Stimulated activated CD8-positive, alpha-beta memory T cell treated with anti-CD3 and anti-CD28 coated beads, Interleukin-15, amount 100 ng/mL, for 24 hours (primary cell): ENCODE measurements at places on chromosomes 1 and 21.

DNA sequence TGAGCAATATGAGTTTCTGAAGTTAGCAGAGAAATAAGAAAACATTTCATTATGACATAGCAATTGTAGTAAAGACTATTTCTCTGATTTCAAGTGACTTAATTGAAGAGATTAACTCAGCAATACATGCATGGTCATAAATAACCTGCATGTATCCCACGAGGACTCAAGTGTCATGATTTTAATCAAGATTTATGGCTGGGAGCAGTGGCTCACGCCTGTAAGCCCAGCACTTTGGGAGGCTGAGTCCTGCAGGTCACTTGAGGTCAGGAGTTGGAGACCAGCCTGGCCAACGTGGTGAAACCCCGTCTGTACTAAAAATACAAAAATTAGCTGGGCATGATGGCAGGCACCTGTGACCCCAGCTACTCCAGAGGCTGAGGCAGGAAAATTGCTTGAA is 311.9 kb upstream of the PLD5 start:
- DNase-seq = no peak

- DNase-seq = no peak
Measured at GRCh38 chr1:11046270-11046566, 821 bp downstream of the MASP2 start.

GRCh38 chr1:200837931-200838571 is 34.7 kb upstream of the GPR25 start:
- DNase-seq = no peak

DNA sequence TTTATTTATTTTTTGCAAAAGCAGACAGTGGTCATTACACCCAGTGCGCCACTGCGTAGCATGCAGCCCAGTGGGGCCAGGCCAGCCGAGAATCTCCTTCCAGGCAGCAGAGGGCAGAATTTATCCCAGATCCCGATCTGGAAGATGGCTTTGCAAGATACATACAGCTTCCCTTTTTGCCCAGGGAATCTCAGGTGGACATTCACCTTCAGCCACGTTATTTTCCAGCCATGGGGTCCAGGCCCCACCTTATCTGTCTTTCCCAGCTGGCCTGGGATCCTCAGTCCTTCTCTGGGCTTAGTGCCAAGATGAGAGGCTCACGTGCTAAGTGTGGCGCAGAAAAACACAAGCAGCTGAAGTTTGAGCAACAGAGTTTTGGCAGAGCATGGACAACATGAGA is 123.6 kb downstream of the AJAP1 start:
- DNase-seq = no peak

GRCh38 chr1:182381962-182382819 is 9.4 kb downstream of the GLUL start:
- no peak for DNase-seq

GRCh38 chr21:42158846-42159245 is 60.1 kb upstream of the ABCG1 start:
- no peak for DNase-seq

- DNase-seq = no peak
Measured at GRCh38 chr1:37663426-37664000, 28.8 kb upstream of the CDCA8 start.

GRCh38 chr1:97572561-97572960 is 348.3 kb downstream of the DPYD start:
- no peak for DNase-seq

DNA sequence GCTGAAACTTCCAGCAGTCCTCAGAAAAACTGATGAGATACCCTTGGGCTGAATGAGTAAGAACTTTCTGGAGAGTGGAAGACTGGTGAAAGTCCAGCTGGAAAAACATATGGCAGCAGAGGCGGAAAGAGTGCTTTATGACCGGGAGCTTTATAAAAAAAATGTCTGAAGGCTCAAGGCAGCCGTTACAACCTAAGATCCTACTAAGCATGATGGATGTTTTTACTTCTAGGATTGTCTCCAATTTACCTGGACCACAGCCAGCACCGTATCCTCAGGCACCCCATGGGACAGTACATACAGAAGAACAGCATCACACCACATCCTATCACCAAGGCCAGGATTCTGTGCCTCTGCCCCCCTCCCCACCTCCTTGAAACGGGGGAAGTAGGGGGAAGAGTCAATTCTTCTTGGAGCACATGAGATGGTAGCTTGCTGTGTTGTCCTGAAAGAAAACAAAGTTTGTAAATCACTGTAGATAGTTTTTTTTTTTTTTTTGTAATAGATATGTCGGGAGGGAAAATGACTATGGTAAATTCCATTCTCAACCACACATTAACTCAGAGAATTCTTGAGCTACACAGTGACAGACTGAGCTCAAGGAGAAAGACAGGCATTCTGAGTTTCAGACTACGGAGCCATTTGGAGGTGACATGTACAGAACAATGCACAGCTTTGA is 11.8 kb upstream of the IRF2BP2 start:
- no peak for DNase-seq

- DNase-seq = no peak
Measured at GRCh38 chr1:63429281-63429680, 61.9 kb downstream of the ALG6 start.

- no peak for DNase-seq
Measured at GRCh38 chr21:35038772-35039319, 10.3 kb downstream of the RUNX1 start.

- DNase-seq = no peak
Measured at GRCh38 chr1:224724566-224724965, 108.4 kb downstream of the CNIH3 start.

DNA sequence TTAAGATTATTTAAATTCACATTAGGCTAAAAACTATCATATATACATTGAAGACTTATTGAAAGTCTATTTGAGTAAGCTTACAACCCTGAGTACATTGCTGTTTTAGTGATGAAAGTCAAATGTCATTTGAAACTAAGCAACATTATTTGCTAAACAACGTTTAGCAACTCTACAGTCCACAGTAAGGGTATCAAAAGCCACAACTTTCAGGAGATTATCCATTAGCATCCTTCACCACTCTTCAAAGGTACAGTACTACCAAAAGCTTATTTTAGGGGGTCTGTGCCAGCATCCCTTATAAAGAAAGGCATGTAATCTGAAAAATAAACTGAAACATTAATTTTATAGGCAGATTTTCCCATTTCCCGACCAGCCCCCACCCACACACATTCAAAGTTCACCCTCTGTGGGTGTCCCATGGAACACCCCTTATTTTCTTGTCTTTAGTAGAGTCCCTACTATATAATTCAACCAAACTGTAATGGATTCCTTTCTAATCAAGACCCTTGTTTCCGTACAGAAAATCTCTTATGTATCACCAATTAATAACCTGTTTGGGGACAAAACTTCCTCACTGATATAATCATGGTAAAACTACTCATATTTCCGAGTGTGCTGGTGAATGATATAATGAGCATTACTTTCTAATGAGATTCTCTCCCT is 11.0 kb downstream of the SFPQ start:
- DNase-seq = no peak

GRCh38 chr21:42679319-42680057 is 26.1 kb downstream of the PDE9A start:
- no peak for DNase-seq

- no peak for DNase-seq
Measured at GRCh38 chr1:31428436-31429221, 15.6 kb downstream of the SERINC2 start.

DNA sequence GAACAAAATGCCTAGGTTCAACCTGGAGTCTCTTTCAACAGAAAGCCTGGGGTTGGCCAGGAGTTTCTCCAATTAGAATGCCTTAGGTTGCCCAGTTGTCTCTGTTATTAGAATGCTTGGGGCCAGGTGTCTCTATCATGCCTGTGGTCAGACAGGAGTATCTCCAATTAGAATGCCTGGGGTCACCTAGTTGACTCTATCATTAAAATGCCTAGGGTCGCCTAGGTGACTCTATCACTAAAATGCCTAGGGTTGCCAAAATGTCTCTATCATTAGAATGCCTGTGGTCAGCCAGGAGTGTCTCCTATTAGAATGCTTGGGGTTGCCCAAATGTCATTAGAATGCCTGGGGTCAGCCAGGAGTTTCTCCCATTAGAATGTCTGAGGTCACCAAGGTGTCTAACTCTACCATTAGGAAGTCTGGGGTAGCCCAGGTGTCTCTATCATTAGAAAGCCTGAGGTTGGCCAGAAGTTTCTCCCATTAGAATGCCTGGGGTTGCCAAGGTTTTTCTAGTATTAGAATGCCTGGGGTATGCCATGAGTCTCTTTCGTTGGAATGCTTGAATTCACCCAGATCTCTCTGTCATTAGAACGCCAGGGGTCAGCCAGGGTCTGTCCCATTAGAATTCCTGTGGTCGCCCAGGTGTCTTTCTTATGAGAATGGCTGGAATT is 57.9 kb downstream of the RNF187 start:
- DNase-seq = no peak

DNA sequence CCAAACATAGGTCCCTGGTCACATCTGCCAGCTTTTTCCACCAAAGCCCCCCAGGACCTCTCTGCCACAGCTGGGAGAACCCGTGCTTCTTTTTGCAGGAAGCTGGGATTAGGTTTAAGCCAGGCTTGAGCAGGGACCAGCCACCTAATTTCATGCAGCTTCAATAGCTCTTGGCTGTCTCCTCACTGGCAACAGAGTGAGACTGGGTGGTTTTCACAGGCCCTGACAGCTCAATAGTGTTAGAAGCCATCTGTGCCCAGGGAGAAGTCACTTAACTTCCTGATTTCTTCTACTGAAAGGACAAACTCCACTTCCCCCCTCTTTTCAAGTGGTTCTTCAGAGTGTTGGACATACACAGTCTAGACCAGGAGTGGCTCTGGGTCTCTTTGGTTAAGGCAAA is 20.4 kb upstream of the SRSF4 start:
- no peak for DNase-seq

GRCh38 chr1:233617025-233617424 is 3.1 kb downstream of the KCNK1 start:
- DNase-seq = no peak

DNA sequence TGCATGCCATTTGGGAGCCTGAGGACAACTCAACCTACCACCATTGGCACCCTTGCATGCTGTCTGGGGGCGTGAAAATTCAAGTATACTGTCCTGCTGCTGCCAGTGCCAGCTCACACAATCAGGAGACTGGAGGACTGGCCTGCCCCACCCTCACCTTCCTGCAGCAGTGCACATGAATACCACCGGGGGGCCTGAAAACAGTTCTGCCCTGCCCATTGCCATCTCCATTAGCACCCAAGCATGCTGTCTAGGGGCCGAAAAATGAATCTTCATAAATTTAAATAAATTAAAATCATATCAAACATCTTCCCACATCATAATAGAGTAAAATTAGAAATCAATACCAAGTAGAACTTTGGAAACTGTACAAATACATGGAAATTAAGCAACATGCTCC is 322.1 kb upstream of the TMPRSS15 start:
- DNase-seq = no peak

DNA sequence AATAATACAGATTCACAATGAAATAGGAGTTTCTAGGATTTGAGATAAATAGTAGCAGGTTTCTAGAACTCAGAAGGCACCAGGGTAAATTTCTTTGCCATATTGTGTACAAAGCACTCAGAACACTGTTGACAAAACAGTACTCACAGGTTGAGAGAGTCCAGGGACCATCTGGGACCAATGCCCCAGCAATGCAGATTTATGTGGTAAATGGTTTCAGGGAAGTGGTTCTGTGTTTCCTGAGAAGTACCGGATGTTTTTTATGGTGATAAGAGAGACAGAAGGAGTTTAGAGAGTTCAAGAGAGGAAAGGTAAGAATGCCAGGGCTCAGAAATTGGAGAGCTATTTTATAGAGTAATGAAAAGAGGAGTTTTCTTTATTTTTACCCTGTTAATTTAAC is 29.6 kb upstream of the DIPK1A start:
- no peak for DNase-seq

- no peak for DNase-seq
Measured at GRCh38 chr1:166844791-166845190, 5.5 kb downstream of the POGK start.

GRCh38 chr1:165116732-165117131 is 239.8 kb downstream of the LMX1A start:
- no peak for DNase-seq

GRCh38 chr1:3673381-3674099 is 21.2 kb downstream of the TP73 start:
- no peak for DNase-seq

DNA sequence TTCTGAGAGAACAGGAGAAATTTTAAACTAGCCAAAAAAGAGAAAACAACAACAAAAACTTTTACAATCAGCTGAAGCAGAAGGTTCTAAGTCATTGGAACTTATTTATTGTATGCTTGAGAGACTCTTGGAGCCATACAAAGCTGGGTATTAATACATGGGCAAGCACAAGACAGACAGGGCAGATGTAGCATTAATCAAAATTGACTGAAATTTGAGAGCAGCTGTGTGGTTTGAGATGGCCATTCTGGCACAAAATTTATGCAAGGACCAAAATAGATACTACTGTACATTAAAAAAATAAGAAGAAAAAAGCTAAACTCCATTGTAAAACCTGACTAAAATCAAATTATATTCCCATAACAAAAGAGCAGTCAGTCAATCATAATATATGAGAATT is 892.5 kb downstream of the PLA2G4A start:
- DNase-seq = no peak

DNA sequence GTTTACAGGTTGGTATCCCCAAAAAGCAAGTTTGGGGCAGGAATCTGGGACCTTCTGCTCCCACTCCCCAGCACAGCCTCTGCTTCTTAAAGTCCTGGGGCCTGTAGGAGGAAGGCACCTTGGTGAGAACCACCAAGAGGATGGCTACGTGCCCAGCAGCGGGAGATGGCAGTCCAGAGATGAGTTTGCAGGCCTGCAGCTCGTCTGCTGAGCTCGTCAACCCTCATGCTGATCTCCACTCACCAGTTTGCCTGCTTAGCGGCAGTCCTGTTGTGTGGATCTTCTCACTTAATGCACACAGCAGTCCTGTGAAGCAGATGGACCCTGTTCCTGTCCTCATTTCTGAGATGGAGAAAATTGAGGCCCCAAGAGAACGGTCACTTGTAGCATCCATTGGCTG is 160.5 kb downstream of the DYRK1A start:
- DNase-seq = no peak

DNA sequence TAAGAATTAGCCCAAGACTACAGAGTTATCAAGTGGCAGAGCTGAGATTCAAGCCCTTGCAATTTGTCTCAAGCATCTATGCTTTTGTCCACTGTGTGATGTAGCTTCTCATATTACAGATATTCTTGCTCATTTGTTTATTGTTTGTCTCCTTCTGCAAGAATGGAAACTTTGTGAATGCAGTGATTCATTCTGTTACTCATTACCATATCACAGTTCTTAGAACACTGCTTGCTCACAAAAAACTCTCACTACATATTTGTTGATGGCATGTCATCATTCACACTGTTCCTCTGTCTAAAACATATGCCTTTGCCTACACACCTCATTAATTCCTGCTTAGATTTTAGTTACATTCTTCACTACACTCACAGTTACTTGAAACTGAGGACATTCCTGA is 1198.9 kb downstream of the PLA2G4A start:
- DNase-seq = no peak

GRCh38 chr1:2547210-2548067 is 8.7 kb upstream of the TNFRSF14 start:
- DNase-seq = no peak

DNA sequence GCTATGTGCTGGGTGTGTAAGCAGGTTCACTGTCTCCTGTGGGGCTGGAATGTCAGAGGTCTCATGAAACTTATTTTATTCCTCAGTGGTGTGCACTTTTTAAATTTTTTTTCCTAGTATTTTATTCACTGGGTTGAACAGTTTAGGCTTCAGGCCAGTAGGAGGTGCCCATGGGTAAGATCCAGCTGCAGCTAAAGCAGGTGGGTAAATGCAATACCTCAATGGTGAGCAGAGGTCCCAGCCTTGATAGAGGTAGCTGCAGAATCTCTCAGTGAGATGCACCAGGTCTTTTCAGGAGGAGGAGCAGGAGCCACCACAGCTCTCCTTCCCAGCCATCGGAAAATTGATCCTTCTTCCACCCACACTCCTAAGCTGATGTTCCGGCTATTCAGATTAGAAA is 12.6 kb upstream of the OR6N2 start:
- DNase-seq = no peak
